ENCODE measurements at places on chromosomes 16 and 17.

DNA sequence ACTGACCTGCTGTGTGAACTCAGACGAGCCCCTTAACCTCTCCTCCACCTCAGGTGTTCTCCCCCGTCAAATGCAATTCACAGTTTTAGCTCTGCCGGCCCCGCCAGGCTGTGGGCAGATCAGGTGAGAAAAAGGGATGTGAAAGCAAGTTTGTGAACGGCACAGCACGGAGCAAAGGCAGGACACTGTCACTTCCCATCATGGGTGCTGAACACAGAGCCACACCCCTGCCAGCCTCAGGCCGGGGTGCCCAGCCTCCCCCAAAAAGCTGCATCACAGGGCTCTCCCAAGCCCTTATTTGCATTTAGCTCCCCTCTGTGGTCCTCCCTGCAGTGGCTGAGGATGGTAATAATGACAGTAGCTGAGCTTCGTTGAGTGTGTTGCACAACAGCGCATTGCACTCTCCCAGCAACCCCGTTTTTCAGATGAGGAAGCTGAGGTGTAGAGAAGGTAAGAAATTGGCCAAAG is 88.8 kb upstream of the TNRC6C start:
- DNase-seq, result no peak

GRCh38 chr17:44436336-44436735 is 46.9 kb upstream of the ITGA2B start:
- no peak for DNase-seq

DNA sequence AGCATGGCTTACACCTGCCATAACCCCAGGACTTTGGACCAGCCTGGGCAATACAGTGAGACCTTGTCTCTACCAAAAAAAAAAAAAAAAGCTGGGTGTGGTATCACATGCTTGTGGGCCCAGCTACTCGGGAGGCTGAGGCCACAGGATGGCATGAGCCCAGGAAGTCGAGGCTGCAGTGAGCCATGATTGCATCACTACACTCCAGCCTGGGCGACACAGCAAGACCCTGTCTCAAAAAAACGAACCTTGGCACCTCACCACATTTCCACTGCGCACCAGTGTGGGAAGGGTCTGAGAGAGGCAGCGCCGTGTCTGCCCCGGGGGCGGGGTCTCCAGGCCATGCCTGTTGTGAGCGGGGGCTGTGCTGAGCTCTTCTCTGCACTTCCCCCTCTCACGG is 6.3 kb downstream of the ACSF3 start:
- no peak for DNase-seq

DNA sequence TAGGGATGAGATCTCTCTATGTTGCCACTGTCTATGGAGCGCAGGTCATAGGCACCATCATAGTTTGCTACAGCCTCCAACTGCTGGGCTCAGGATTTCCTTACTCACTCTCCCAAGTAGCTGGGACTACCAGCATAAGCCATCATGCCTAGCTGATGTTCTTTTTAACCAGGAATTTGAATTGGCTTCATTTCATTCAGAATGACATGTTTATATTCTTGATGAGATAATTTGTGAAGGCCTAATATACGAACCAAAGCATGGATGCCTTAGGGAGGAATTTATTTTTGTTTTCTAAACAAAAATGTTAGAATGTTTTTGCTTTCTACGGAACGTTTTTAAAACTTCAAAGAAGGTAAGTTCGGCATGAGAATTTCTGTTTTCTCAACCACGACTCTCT is 71.6 kb downstream of the HS3ST3B1 start:
- DNase-seq, result no peak

DNA sequence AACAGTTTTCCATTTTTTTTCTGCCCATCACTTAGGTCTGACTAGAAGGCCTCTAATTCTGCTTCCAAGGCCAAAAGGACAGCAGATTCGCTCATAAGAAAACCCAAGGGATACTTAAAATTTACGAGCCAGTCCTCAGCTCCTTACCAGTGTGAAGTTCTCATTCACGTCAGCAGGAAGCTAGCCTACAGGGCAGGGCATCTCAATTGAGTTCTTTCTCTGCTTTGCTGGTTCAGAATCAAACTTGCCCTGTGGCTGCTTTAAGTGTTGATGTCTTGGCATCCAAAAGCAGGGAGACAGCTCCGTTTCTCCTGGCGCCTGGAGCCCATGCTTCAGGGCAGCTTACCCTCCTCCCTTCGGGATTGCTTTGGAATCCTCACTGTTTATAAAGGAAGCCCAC is 136.0 kb downstream of the ANKFN1 start:
- DNase-seq, result no peak

- peak; percentile 7 for DNase-seq
Observed at GRCh38 chr17:27756467-27757371, 43.6 kb downstream of the NOS2 start.

DNA sequence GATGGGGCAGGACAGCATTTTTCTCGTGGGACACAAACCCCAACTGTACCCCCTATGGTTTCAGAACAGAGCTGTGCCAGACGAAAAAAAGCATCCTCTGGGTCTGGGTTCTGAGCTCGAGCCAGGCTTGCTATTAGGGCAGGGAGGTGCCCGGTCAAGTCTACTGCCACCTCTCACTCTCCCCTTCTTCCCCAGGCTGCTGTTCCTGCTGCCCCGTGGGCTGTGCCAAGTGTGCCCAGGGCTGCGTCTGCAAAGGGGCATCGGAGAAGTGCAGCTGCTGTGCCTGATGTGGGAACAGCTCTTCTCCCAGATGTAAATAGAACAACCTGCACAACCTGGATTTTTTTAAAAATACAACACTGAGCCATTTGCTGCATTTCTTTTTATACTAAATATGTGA is 1.1 kb downstream of the MT1E start:
- no peak for DNase-seq

Data from left renal pelvis (tissue), 4 donors.